ENCODE measurements at places on chromosomes 12 and 14.
A peak's percentile ranks its signal among the peaks of the same experiment; 100 is the strongest.

DNA sequence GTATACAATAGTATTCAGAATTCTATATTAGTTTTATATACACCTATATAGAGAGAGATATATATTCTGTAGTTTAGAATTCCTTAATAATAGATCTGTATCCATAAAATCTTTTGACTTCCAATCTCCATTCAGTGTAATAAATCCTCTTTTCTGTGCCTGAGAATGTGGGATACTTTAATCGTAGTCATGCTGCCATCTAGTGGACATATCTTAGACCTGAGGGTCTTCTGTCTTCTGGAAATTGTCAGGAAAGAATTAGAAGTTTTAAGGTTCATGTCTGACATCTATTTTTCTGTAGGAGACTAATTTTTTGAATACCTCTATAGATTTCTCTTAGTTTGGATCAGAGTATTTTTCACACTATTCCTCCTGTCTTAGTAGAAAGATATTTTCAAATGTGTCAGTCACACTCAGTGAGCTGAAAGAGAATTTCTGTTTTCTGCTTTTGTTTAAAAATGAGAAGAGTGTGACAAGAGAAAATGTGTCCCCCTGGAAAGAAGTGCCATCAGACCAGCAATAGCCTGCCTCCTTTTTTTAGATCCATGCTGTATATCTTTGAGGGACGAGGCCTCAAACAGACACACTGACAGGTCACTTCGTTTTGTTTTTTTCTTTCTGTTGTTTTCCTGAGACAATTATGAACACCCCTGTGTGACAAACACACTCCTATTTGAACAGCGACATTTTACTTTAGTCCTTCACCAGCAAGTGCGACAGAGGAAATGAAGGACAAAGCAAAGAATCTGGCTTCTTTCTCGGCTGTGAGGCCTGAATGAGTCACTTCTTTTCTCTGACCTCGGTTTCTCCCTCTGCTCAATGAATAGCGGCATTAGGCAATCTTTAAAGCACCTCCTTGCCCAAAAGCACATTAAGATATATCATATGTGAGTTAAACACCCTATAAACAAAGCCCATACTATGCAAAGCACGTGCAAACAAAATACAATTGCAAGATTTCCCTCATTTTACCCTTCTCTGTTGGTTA is 96.3 kb downstream of the GALC start:
- no peak for DNase-seq

DNA sequence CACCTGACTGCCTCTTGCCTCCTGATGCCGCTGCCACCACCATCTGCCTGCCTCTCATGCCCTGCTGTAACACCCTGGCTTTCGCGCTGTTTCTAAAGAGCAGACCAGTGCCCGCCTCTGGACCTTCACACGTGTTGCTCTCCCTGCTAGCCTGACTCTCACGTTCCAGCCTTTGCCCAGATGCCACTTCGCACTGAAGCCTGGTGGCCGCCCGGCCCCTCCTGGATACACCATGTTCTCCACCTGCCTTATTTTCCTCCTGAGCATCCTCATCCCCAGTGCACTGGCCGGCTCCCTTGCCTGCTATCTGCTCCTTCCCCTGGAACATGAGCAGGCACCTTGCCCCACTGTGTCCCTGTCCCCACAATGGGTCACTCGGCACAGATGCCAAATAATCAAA is 146.5 kb downstream of the PIWIL1 start:
- no peak for DNase-seq

DNA sequence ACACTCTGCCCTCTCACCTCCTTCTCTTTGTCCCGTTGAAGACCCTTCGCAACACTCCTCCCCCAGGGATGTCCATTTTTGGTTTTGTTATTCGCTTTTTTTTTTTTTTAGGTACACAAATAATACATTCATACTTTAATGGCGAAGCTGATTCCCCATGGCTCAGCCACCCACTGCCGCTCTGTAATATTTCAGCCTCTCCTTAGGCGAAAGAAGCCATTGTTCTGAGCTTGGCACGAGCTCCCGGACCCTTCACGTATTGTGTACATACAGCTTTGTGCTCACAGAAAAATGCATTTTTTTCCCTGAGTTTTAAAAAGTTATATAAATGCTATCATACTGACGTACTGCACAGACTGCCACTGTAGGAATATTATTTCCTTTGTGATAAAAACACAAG is 115.0 kb downstream of the TMEM132C start:
- no peak for DNase-seq

DNA sequence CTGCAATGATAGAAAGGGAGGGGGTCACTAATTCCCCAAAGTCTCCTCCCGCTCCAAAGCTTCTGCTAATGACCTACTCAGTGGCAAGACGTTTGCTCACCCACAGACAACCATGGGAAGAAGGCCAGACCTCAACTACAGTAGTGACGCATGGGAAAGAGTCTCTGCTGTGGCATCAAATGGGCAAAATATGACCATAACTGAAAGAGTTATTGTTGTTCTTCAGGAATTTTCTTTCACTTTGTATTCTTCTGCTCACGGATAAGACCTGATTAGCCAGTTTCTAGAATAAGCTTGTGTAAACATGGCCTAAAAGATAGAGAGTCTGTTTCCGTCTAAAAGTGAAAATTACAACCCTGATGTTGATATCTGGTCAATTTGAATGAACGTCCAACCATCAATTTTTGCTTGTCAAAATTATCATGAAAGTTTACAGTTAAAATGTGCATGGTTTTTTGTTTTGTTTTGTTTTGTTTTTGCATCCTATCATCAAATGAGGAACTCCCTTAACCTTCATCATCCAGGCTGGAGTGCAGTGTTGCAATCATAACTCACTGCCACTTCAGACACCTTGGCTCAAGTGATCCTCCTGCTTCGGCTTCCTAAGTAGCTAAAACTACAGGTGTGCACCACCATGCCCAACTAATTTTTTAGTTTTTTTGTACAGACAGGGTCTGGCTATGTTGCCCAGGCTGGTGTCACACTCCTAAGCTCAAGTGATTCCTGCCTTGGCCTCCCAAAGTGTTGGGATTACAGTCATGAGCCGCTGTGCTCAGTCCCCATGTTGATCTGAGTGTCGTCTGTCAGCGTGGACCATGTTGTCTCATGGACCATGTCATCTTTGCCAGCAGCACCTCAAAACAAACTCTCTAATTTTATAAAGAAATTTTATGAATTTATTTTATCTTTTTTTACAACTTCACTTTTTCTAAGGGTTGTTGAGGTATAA is 7.0 kb downstream of the KRT6B start:
- no peak for DNase-seq

DNA sequence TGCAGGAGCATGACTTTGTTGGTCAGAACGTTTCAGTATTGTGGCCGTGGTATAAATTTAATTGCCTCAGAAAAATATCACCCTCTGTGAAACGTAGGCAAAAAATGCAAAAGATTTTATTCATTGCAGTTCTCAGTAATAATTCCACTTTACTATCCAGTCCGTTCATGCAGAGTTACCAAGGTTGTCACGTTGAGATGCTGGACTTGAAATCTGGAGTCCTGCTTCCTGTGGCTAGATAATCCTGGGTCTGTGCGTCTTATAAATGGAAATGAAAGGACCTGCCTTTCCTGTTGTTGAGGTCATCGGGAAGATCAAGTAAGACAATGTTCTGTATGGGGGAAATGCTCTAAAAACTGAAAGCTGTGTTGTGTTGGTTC is 1.3 kb upstream of the AVPR1A start:
- DNase-seq, result no peak

GRCh38 chr12:121576851-121577391 is 3.9 kb downstream of the KDM2B start:
- peak; percentile 65 for DNase-seq

GRCh38 chr14:61644834-61645233 is 50.5 kb upstream of the HIF1A start:
- no peak for DNase-seq

- DNase-seq, result no peak
Measured at GRCh38 chr12:124428136-124428791, 133.4 kb downstream of the RFLNA start.

GRCh38 chr14:56474419-56475022 is 105.1 kb upstream of the TMEM260 start:
- no peak for DNase-seq

- no peak for DNase-seq
Measured at GRCh38 chr12:30420561-30420960, 275.1 kb downstream of the IPO8 start.

GRCh38 chr14:28382444-28383190 is 384.0 kb upstream of the FOXG1 start:
- no peak for DNase-seq

GRCh38 chr14:67722293-67722692 is 20.6 kb downstream of the RDH12 start:
- no peak for DNase-seq

- DNase-seq, result no peak
Measured at GRCh38 chr12:123384318-123384993, 524 bp downstream of the KMT5A start.

DNA sequence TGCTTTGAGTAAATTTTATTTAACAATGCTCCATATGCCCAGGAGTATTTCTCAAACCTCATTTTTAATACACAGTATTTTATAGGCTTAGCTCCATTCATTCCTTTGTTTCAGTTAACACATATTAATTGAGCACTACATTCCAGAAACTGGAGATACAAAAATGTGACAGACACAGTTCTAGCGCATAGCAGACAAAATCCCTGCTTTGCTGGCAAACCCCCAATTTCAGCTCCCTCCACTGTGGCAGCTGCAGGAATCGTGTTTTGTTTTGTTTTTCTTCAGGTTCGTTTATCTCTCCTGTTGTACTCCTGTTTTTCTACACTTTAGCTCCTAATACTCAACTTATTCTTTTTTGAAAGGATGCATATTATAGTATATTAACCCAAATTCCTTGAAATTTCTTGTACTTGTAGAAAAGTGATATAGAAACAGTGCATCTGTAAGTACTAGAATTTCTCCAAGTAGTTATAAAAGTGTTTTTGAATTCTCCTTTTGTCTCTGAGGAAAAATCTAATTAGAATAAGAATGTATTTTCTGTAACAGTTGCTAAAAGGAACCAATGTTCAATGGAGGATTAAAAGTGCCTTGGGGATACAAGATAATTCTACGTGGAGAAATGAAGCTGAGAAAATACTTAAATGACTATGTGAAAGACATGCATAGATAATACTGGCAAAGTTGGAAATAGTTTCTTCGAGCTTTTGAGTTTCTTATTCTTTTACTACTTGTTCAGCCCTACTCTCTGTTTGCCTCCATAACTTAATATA is 6.4 kb upstream of the RAB21 start:
- no peak for DNase-seq
